ENCODE measurements at places on chromosomes 12 and 14.
A peak's percentile ranks its signal among the peaks of the same experiment; 100 is the strongest.

GRCh38 chr12:81294325-81295190 lies 216.7 kb downstream of the ACSS3 start:
- DNase-seq, result no peak

DNA sequence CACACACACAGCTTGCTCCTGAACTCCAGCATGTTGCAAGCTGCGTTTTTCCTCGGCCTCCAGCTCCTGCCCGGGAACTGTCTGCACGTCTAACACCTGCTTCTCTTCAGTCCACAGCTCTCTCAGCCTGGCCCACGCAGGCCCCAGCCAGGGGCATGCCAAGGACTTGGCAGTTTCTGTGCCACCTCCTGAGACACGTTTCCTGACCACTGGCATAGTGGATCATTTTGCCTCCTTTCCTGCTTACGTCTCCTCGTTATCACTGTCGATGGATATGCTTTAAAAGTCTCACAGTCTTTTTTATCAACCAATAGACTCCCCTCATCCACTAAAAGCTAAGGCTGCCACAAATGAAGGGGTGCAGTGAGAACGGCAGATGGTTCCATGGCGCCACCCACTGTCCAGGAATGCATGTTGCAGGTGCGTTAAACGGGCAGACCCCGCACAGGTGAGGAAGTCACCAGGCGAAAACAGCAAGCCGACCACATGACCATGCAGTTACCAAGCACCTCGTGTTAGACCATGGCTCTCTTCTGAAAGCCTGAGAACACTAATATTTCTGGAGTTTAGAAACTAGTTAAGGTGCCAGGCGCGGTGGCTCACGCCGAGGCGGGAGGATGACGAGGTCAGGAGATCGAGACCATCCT lies 14.7 kb upstream of the TEAD4 start:
- DNase-seq, result no peak

GRCh38 chr12:45978108-45978507 lies 12.3 kb downstream of the SCAF11 start:
- DNase-seq, result no peak

- DNase-seq, result no peak
Measured at GRCh38 chr12:52190860-52191729, 719 bp downstream of the KRT80 start.

- DNase-seq, result no peak
Measured at GRCh38 chr12:113457185-113457584, 14.5 kb downstream of the LHX5 start.

- DNase-seq, result no peak
Measured at GRCh38 chr12:29707846-29708245, 75.9 kb downstream of the TMTC1 start.

- no peak for DNase-seq
Measured at GRCh38 chr12:41983394-41983793, 161.3 kb downstream of the GXYLT1 start.

GRCh38 chr12:56631790-56632700 lies 1.9 kb upstream of the BAZ2A start:
- no peak for DNase-seq

DNA sequence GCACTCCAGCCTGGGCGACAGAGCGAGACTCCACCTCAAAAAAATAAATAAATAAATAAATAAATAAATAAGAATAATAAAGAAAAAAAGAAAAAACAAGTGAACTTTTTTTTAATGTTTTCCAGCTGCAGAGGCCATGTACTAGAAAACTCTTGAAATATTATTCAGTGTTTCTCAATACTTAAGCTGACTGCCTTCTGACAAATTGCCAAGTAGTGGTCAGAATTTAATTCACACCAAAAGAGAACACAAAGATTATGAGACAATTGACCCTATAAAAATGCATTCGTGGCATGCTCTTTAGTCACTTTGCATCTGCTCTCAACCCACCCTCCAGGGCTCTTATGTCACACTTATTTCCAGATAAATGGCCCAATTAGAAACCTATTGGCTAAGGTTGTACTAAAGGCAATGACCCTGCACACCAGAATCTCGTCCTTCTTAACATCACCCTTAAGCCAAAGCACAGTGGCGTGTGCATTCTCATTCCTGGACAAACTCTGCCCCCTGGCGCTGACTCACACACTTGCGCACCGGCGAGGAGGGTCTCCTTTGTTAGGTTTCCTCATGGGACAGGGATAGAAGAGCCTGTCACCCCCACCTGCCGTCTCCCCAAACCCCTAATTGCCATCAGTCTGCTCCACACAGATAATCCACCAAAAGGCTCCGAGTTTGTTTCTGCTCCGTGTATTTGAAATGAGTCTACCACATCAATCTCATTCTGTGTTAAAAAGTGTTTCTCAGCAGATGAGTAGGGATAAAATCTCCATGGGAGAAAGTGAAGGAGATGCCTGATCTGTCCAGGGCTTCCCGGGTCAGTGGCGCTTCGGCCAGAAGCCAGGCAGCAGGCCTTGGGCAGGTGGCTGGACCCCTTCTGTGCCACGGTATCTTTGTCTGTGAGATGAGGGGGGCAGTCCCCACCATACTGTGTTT lies 73.1 kb upstream of the CEP83 start:
- DNase-seq, result peak; percentile 21

DNA sequence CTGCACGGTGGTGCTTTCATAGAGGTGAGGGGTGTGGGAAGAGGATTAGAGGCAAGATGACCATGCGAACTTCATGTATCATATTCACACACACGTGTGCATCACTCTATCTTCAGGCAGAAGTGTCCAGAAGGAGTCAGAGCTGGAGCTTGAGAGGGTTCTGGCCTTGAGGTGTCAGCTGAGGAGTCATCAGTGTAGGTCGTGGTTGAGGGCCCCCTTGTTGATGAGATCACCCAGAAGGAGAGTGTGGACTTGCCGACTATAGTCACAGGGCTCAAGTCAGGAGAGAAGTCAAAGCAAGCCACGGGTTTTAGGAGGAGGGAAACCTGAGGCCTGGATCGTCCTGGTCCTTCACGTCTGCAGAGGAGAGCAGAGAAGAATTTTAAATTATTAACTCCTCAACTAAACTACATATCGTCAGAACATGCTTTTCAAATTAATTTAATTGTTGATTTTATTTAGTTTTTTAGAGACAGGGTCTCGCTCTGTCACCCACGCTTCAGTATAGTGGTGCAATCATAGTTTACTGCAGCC lies 25.4 kb downstream of the EML1 start:
- no peak for DNase-seq
